ENCODE measurements at places on chromosomes 5 and 9.
A peak's percentile ranks its signal among the peaks of the same experiment; 100 is the strongest.

GRCh38 chr5:138950421-138951031, 75.4 kb upstream of the LRRTM2 start:
- no peak for DNase-seq

GRCh38 chr5:169527066-169527465, 56.5 kb upstream of the SPDL1 start:
- DNase-seq: no peak

DNA sequence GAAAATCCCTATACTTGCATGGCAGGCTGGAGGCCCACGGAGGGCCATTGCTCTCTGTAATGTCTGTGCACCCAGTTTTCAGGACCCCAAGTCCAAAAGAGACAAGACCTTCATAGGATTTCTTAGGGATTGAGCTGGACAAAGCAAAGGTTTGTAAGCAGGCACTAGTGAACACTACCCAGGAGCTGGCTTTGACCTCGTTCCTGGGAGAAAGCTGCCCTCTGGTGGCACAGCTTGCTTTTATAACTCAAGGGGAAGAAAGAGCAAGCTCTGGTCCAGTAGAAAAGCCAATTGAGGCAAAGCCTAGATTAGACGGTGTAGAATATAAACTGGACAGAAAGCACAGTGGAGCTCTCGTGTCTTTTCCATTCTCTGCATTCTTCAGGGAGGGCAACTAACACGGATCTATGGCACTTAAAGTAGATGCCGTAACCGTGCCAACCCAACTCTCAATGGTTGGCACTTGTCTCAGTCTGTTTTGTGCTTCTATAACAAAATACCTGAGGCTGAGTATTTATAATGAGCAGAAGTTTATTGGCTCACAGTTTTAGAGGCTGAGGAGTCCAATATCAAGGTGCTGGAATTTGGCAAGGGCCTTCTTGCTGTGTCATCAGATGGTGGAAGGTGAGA, 7.9 kb downstream of the GABRP start:
- DNase-seq: peak; percentile 10

- DNase-seq: peak; percentile 2
Measured at GRCh38 chr5:168076561-168076991, 214.9 kb upstream of the WWC1 start.

DNA sequence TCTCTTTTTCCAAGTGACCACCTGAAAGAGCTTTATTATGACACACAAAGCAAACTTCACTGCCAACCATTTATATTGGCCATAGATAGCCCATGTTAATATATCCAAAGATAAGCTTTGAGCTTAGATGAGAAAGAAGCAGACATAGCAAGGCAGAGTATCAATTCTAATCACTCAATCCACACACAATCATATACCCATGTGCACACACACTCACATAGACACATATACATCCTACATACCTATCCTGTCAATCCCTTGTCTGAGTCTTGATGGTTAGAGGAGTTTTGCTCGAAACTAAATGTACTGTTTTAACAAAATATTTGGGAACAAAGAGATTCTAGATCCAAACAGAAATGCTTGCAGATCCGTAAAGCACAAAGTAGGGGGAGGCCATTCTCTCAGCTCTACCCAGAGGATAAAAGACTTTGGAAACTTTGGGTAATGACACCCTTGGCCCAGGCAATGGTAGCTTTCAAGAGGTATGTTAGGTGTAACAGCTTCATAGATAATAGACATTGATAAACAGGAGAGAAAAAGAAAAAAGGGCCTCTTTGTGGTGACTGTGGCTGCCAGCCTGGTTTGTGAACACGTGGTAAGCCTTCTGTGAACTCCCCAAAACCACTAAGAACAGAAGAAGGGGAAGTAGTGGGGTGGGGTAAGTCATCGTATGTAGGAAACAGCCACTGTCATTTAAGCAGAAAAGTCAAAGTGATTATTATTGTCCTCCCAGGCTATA, 121.6 kb downstream of the TLR4 start:
- DNase-seq: no peak

- no peak for DNase-seq
Measured at GRCh38 chr9:98795970-98796363, 388 bp downstream of the ANKS6 start.

GRCh38 chr5:59367791-59368394, 525.6 kb downstream of the PDE4D start:
- DNase-seq: no peak

- DNase-seq: no peak
Measured at GRCh38 chr9:91805031-91805430, 145.0 kb downstream of the ROR2 start.

- DNase-seq: no peak
Measured at GRCh38 chr5:41843456-41844370, 26.5 kb downstream of the OXCT1 start.

- no peak for DNase-seq
Measured at GRCh38 chr5:7970816-7971215, 101.9 kb downstream of the MTRR start.

DNA sequence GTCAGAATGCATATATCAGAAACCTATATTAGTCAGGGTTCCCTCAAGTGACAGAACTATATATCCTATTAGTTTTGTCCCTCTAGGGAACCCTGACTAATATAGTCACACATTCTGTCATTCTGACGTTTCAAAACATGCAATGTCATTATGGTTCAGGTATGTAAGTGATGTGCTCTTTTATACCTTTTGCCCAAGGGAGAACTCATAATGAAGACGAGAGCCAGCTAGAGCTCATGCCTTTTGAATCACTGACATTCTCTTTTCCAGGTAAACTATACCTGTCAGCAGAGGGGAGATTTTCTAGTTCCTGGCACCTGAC, 576.7 kb downstream of the LRRC70 start:
- no peak for DNase-seq

- no peak for DNase-seq
Measured at GRCh38 chr5:428219-428618, 14.8 kb upstream of the EXOC3 start.

- no peak for DNase-seq
Measured at GRCh38 chr5:1751026-1751863, 48.4 kb downstream of the MRPL36 start.

GRCh38 chr9:69975681-69976080, 68.0 kb upstream of the MAMDC2 start:
- DNase-seq: no peak

- DNase-seq: no peak
Measured at GRCh38 chr5:25570067-25570583, 925.3 kb upstream of the CDH10 start.

GRCh38 chr5:19172926-19173470, 815.0 kb downstream of the CDH18 start:
- DNase-seq: no peak

GRCh38 chr5:59703789-59704188, 189.7 kb downstream of the PDE4D start:
- DNase-seq: no peak

DNA sequence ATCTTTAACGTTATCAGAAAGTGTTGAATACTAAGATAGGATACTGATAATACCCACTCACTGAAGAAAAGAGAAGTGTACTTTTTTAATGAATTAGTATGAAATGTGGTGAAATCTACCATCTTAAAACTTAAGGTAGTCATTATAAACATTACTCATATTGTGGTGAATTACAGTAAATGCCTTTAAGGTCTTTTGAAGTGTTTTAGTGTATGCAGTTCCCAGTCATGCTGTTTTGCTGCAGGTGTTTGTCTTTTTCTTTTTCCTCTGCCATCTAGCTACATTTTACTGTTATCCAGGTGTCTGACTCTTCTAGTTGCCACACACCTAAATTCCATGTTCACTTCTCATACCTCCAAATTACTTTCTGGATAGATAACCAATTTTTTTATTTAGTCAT, 72.6 kb downstream of the ERMP1 start:
- no peak for DNase-seq

- DNase-seq: no peak
Measured at GRCh38 chr5:169385636-169386035, 84.7 kb upstream of the SLIT3 start.

DNA sequence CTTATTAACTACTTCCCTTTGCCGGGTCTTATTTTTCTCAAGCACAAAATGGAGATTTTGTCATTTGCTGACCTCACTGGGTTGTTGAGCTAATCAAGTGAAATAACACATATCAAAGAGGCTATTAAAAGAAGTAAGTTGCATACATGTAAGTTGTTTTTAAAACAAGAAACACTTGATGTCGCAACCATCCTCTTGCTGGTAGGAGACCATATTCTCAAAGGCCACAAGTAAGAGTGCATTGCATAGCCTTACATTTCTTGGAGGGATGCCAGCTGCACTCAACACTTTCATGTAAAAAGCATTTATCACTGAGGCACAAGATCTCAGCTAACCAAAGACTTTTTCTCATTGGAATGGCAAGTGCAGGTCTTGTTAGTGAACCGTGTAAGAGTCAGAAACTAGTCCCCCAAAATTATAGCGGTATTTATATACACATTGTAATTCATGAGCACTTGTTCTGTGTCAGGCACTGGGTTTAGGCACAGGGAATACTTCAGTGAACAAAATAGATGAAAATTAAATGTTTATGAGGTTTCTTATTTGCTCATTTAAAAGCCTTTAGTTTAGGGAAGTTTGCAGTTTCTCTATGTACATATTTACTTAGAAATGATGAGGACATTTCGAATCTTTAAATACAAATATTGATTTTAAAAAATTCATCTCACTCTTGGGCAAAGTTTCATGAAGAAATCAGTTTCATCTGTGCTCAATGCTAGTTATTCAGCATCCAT, 72.0 kb downstream of the ZFAND5 start:
- no peak for DNase-seq

DNA sequence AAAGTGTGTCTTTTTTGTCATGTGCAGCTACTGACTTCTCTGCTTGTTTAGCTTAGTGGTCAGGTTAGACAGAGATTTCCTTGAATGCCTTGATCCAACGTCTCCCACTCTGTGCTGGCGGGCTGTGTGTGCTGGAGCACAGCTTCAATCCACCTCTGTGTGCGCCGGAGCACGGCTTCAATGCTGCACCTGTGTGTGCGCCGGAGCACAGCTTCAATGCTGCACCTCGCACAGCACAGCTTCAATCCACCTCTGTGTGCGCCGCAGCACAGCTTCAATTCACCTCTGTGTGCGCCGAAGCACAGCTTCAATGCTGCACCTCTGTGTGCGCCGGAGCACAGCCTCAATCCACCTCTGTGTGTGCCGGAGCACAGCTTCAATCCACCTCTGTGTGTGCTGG, 69.0 kb upstream of the PHYKPL start:
- DNase-seq: no peak

DNA sequence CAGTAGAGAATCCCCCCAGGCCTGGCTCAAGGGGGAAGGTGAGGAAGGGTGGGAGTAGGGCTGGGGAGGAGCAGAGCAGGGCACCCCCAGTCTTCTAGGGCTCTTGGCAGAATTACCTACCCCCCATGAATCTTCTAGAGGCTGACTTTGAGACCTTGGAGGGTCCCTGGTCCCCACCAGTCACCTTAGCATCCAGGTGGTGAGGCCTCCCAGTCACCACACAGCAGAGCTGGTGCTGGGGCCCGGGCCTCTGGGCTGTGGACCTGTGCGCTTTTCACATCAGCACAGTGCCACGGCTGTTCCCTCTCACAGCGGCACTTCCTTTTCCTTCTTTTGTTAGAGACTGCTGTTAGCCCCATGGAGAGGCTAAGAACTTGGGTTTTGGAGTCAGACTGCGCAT, 148.6 kb upstream of the PITX1 start:
- DNase-seq: no peak

DNA sequence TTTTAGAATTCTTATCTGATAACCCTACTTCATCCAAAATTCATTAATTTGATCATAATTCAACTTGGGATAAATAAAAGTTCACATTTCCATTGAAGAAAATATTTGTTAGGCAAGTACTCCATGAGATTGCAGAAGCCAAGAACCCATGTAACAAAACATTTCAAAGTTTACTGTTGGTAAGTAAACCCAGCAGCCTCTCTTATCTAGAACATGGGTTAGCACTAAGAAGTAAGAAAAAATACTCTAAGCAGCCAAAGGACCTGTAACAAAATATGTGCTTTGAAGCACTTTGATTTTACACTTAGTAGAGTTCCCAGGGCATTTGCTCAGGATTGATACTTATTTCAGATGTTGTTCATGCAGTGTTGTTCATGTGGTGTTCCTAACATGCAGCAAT, 8.7 kb downstream of the MAP3K1 start:
- DNase-seq: no peak

GRCh38 chr5:55037890-55038289, 13.8 kb downstream of the GZMK start:
- DNase-seq: no peak

DNA sequence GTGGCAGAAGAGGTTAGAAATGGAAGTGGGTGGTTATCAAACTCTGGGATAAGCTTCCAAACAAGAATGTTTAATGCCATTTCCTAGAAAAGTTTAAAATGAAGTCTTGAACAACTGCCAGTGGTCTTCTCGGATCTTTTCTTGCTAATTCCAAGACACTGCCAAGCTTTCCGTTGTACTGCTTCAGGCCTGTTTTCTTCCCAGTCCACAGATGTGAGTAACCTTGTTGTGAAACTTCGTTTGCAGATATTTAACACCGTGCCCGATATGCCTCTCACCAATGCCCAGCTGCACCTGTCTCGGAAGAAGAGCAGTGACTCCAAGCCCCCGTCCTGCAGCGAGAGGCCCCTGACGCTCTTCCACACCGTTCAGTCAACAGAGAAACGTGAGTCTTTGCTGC, 269.8 kb downstream of the NR3C1 start:
- DNase-seq: no peak

DNA sequence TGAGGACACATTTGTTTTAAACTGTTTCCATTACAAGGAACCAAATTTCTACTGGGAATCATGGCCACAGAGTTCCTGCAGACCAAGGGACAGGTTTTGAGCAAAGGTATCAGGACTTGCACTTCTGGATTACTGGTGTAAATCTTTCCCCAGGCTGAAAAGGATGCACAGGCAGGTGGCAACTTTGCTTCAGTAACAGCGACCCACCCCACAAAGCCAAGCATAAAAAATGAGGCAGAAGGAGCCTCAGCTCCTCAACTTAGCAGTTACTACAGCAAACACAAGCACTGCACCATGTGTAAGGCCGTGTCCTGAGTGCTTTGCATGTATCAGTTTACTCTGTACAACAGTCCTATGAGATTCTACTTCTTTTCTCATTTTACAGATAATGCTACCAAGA, 251.9 kb downstream of the EBF1 start:
- DNase-seq: no peak

DNA sequence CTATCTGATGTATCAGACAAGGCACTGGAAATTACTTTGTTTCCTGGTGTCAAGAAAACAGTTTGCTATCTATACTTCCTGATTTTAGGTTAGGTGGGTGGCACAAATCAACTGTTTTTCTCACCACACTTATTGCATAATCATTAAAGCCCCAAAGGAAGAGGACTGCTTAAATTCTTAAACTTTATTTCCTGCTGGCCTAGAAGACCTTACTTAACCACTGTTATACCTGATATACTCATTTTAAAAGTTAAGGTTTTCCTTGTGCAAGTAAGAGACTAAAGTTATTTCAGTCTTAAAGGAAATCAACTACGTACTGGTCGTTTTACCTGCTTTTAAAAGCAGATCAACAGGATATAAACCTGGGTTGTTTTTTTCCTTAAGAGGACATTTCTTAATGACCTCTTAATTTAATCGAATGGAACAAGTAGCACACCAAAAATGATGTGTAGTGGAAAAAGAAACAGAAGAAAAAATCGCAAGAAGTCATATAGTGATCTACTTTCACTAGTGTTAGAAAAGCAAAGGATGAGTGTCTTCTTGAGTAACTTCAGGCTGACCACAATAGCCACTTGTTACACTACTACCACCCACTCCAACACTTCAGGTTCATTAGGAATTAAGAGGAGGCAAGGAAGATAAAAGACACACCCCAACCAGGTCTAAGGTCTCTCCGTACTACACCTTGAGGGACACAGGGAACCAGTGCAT, 974 bp downstream of the CLINT1 start:
- DNase-seq: peak; percentile 8

GRCh38 chr9:89865357-89865756, 260.5 kb downstream of the GADD45G start:
- DNase-seq: no peak

Measured in stimulated activated CD4-positive, alpha-beta T cell treated with anti-CD3 and anti-CD28 coated beads, Interleukin-12 subunit alpha, Interleukin-12 subunit beta, amount 100 ng/mL, for 48 hours (primary cell).